Lung (tissue), 17 donors: ENCODE measurements at places on chromosomes 16 and 17. TPM values are rescaled to one million over a fixed set of nuclear protein-coding genes. Genes with fewer than 3 reads are reported as not detected.

SMIM36 gene
- not detected for total RNA-seq

RNF222 gene
- total RNA-seq: not detected

DNA sequence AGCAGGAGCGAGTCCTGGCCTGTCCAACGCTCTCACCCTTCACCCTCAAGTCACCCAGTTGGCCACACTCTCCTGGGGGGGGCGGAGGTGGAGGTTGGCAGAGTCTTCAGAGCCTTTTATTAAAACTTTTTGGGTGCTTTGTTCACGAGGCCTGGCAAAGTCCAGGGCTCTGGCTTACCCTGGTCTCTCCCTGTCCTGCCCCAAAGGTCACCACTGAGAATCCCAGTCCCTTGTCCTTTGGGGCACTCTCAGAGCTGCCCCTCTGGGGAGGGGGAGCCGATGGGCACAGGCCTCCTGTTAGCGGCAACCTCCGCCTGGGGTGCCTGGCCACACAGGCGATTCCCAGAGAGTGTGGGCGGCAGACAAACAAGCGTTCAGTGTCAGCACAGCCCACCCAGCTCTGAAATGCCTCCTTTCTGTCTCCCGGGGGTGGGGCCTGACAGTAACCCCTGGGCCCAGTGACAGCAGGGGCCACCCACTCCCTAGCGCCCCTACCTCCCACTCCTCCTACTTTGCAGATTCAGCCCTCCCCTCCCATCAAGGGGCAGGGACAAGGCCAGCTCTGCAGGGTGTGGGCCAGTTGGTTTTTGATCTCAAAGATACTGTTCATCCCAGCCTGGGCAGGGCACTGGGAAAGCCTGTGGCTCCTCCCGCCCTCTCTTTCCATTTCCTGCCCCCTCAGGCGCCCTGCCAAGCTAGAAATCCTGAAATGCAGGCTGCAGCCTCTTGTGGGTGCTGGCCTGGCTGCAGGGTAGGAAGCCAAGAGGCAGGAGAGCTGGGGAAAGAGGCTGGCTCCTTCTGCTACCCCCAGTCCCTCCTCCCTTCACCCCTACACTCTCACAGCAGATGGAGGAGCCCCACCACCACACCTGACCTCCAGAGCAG lies 36.6 kb upstream of the EMP2 start:
- DNase-seq: peak; percentile 83

GRCh38 chr17:46964315-46965265 lies 14.5 kb downstream of the RPRML start:
- peak; percentile 37 for DNase-seq
